NCI-H1105 (cell line): ENCODE measurements at places on chromosomes 6 and 20.

DNA sequence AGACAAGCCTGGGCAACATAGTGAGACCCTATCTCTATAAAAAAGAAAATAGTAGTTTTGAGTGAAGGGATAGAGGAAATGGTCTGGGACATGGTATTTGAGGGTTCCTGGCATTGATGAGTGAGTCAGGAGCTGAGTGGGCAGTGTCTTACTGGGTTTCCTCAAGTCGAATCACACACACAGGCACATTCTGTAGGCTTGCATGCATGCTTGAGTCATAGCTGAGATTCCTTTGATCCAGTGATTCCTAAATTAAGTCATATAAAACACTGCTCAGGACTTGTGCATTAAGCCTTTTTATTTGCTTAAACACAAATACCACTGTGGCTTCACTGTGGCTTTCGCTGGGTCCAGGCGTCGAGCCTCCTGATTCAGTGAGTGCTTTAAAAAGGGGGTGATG lies 71.8 kb upstream of the TMEM181 start:
- no peak for DNase-seq

DNA sequence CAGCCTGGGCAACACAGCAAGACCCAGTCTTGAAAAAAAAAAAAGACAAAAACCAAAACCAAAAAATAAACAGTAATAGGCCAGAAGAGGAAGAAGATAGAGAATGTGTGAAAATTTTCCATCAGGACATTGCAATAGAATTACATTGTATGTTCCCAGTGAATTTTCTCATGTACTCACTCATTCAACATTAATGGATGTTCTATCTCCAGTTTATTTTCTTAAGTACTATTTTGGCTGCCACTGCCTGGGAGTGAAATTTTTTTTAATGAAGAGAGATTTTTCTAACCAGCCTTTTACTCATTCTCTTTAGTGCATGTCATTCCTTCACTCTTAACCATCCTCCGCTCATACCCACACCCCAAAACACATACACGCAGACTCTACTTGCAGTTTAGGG lies 282.8 kb downstream of the ALDH8A1 start:
- no peak for DNase-seq

- no peak for DNase-seq
These were observed 123.6 kb upstream of the SRSF6 start for GRCh38 chr20:43334080-43334479.

- no peak for DNase-seq
These were observed 133.2 kb downstream of the TBC1D32 start for GRCh38 chr6:121201105-121201504.

DNA sequence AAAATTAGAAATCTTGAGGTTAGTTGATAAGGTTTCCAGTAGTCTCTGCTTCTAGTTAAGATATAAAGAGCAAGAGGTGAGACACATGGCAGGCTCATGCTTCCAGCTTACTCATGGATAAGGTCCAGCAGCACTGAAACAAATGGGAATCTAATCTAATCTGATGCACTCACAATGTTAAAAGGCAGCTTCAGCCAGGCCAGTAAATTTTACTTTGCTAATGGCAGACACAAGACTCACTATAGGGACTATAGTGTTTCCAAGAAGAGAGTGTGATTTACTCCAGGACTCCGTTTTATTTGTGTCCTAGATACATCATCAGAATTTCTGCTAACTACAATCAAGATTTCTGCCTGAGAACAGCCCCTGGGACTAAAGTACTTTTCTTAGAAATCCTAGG lies 324.8 kb downstream of the SMOC2 start:
- DNase-seq: no peak

DNA sequence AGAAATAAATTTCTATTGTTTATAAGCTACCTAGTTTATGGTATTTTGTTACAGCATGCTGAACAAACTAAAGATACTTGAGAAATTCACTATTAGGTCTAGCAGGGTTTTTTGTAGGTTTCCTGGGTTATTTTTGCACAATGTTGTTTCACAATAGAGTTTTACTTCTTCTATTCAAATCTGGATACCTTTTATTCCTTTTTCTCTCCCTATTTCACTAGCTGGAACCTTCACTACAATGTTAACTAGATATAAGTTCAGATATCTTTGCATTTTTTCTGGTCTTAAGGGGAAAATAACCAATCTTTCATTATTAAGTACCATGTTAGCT lies 237.7 kb upstream of the CITED2 start:
- DNase-seq: no peak

- DNase-seq: no peak
These were observed 186.1 kb downstream of the JARID2 start for GRCh38 chr6:15431762-15432483.

GRCh38 chr20:32626859-32627636 lies 41.9 kb upstream of the NOL4L start:
- peak; percentile 94 for DNase-seq

DNA sequence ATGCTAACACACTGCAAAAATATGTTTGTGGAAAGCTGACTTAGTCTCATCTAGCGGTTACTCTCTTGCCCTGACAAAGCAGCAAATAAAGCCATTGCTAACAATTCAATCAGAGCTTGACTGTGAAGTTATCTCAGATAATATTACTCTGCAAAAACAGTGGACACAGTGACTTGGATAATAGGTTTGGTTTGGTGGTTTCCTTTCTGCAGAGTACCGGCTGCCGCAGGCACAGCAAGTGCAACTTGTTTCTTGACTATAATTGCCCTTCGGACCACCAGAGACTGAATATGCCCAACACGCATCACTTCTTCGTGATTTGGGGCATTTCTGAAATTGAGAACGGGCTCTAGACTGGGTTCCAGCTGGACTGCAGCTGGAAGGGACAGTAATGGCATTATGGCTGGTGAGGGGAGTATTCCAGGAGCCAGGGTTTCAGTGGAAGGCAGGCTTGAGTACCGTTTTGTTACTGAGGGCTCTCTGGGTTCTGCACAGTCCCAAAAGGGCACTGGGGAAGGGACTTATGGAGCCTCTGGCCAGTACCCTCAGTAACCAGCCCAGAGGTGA lies 40.0 kb downstream of the DSTN start:
- no peak for DNase-seq

GRCh38 chr6:136593748-136594490 lies 43.7 kb upstream of the MAP7 start:
- DNase-seq: no peak

GRCh38 chr20:31516166-31516565 lies 1.9 kb downstream of the HM13 start:
- DNase-seq: no peak

DNA sequence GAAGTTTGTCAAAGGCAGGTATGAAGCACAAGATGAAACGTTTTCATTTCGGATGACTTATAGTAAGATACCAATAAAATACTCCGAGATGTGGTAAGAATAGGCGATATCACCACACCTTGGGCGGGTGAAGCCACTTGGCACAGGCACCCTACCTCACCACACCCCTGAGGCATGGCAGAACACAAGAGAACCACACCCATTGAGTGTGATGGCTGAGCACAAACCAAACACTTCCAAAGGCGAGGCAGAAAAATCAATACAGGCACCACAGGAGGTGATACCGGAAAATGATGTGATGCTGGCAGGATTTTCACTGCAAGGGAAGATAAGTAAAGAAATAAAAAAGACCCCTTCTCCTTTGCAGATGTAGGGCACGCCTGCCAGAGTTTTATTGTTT lies 332.9 kb upstream of the PRDM1 start:
- DNase-seq: no peak

GRCh38 chr6:127869183-127869582 lies 31.7 kb downstream of the THEMIS start:
- no peak for DNase-seq

DNA sequence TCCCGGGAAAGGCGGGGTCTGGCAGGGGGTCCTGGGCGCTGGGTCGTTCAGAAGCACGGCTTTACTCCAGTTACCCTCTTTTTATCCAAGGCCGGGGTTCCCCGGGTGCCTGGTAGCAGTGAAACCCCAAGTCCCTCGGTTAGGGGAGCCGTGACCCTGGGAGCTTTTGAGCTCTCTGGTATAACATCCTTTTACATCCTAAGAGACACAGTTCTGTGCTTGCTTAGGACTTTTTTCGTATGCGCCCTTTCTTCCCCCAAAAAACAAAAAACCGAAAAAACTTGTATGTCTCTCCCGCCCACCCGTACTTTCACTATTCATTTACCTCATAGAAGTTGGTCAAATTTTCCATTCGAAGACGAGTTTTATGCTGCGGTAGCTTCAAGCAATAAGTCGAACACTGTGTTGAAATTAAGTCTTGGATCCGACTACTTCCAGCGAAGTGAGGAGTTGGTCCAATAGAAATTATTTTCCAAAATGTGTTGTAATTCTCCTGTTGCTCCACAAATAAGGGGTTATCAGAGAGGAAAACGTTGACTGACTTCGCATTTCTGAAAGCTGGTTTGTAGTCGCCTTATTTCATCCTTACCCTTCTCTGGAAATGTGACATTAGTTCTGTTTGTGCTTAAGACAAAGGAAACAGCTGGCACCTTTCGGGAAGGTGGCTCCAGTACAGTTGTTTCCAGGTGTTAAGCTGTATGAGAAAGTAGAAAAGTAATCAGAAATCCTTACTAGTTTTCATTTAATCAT lies 816 bp upstream of the MAN1A1 start:
- DNase-seq: peak; percentile 21

DNA sequence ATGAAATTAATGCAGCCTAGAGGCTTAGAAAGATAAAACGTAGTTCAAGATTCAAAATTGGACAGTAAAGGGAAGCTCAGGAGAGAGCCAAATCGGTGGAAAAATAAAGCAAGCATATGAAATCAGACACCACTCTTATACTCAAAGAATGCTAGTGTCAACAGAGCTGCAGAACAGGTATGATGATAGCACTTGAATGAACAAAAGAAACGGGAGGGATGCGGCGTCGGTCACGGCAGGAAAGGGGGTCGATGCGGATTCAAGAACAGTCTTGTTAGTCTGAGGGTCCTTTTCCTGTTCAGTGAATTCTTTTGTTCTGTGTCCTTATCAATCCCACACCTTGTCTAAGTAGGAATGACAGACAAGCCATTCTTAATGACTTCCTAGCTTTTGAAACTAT lies 114.4 kb downstream of the FOXC1 start:
- peak; percentile 69 for DNase-seq

DNA sequence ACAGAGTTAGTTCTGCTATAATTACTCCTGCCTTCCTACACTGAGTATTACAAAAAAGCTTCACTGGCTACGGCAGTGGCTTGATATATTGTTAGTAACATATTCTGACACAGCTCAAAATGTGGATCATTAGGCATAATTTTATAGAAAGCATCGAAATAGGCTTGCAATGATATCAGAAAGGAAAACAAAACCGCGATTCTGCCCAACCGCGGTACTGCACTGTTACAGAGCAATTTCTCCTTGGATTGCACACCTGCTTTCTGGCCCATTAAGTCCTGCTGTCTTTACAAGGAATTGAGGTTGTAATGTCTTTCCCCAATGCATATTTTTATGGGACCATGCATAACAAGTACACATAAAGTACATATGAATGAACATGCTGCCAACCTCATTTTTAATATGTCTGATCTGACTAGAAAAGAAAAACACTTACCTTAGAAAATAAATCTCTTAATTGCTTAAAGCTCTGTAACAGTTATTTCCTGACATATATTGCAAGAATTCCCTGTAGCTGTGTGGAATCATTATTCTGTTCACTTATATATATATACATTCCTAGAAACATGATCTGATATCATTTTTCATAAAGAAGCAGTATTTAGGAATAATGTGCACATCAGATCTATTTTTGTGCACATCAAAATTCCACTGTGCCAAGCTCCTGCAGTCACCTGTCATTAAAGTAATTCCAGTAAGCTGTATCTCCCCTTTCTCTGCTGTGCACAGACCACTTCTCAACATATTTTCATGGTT lies 763.9 kb downstream of the HACE1 start:
- peak; percentile 53 for DNase-seq

DNA sequence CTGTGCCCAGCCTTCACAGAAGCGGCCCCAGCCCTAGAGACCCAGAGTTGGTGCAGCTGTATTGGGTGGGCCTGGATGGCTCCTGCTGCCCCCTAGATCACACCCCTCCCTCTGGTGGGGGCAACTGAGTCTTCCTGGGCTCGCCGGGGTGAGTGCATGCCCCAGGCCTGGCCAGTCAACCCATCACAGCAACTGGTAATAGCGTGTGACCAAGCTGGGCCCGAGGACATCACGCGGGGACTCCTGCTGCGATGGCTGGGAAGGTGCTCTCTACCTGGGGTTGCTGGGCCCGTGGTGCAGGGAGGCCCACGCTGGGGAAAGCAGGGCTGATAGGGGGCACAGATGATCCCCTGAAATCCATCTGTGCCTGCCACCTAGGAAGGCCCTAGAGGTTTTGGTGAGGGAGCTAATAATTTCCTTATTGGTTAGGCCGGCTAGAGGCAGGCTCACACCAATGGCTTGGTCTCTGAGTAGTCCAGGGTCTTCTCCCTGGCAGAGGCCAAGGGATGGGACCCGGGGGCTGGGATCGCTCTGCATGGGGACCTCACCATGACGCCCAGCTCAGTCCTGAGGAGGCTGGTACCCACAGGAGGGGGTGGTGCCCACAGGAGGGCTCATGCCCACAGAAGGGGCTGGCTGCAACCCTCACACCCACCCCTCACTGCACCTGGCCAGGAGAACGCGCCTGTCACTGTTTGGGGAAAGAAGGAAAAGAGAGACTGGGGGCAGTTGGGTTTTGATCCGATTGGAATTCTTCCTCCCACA lies 103.9 kb downstream of the ASXL1 start:
- no peak for DNase-seq

- no peak for DNase-seq
These were observed 37.8 kb downstream of the EIF2S2 start for GRCh38 chr20:34074101-34074760.

DNA sequence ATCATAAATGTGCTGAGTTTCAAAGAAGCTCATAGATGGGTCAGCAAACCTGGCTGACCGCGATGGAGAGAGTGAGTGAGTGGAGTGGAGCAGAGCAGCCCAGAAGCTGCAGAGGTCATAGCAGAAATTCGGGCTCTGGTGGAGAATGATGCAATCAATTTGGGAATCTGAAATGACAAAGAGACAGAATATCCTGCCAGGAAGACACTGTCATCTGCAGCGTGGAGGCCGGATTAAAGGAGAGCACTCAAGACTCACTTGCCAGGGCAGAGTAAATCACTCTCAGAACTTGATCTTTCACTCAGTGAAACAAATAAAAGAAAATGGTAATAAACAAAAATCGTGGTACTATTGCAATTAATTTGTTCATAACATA lies 109.6 kb upstream of the RREB1 start:
- DNase-seq: no peak

- no peak for DNase-seq
These were observed 146.5 kb upstream of the ZNF217 start for GRCh38 chr20:53739799-53740785.

- no peak for DNase-seq
These were observed 19.2 kb downstream of the BLTP3A start for GRCh38 chr6:34810936-34811632.

- DNase-seq: no peak
These were observed 53.2 kb downstream of the MRAP2 start for GRCh38 chr6:84086545-84087429.

- DNase-seq: no peak
These were observed 6.5 kb upstream of the SPTLC3 start for GRCh38 chr20:13002251-13002650.
